ENCODE measurements at places on chromosomes 7 and 10. TPM values are rescaled to one million over a fixed set of nuclear protein-coding genes. Genes with fewer than 3 reads are reported as not detected.
A peak's percentile ranks its signal among the peaks of the same experiment; 100 is the strongest.

NUB1 gene
- 27.9 TPM for total RNA-seq

OR2A5 gene
- 0.28 TPM for total RNA-seq

PRPS1L1 gene
- total RNA-seq, result not detected

DNA sequence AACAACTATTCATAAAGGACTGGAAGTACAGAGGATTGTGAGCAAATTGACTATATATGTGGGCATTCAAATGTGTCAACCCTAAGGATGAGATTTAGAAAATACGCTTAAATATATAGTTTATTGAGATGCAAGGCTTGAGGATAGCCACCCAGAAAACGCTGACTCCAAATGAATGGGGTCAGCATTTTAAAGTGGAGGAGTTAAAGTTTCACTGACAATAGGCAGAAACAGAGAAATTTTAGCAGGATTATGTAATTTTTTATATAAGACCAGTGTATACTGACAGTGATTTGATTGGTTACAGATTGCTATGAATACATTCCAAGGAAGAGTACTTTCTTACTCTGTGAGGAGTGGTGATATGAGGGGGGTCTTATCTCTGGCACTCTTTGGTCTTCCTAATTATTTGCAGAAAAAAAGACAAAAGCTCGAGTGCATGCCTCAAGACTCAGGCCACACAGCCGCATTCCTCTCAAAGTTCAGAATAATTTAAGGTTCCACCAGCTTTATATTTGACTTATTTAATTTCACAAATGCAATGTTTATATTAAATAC is 38.6 kb upstream of the ARL4A start:
- no peak for DNase-seq

DNA sequence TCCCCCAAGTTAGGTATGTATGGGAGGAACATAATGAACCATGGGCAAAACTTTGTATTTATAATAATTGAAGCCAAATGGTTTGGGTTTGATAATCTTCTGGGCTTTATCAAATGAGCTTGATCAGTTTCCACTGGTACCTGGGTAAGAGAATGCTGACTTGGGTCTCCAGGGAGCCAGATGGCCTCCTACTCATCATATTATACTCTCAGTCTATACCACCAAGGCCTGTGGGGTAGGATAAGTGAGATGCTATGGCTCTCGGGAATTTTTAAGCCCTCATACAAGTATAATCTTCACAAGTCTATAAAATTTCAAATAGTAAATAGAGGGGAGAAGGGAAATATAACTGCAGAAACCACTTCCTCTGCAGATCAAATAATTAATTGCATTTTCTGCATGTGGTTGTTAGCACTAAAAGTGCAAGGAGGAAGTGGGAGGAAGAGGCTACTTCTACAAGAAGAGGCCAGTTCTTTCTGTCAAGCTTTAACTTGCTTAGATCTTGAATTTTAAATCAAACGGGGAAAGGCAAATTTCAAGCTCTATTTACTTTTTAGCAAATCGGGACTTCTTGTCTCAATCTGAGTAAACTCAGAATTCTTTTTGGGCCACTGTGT is 349.0 kb downstream of the SORCS1 start:
- DNase-seq, result no peak

- DNase-seq, result no peak
Observed at GRCh38 chr10:36462194-36462593, 663.2 kb upstream of the ANKRD30A start.

GRCh38 chr7:2781636-2782035 is 62.5 kb downstream of the GNA12 start:
- no peak for DNase-seq

GRCh38 chr10:1420661-1421362 is 316.5 kb downstream of the ADARB2 start:
- DNase-seq, result peak; percentile 66

GRCh38 chr10:4006051-4006450 is 221.0 kb upstream of the KLF6 start:
- DNase-seq, result no peak

- DNase-seq, result no peak
Observed at GRCh38 chr7:43631559-43631958, 48.7 kb downstream of the STK17A start.

GRCh38 chr10:62112300-62112699 is 156.3 kb downstream of the RTKN2 start:
- DNase-seq, result no peak

All from liver (tissue), 10 donors.